ENCODE measurements at places on chromosomes 3 and 15. TPM values are rescaled to one million over a fixed set of nuclear protein-coding genes. Genes with fewer than 3 reads are reported as not detected.

DNA sequence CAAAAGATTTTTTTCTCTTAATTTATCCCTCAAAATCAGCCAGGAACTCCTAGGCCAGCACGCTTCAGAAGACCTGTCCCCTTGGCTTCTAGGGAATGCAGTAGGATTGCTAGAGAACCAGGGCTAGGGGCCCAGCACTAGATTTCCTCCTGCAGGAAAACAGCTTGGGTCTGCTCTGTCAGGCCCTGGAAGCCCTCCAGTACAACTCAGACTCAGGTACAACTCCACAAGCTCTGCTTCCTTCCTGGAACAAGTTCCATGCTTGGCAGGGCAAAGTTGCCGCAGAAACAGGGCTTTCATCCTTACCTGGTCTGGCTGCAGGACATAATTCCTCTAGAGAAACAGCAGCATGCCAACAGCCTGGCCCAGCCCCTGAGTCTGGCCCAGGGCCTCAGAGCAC, 96.1 kb upstream of the CTNNB1 start:
- DNase-seq, result no peak

DNA sequence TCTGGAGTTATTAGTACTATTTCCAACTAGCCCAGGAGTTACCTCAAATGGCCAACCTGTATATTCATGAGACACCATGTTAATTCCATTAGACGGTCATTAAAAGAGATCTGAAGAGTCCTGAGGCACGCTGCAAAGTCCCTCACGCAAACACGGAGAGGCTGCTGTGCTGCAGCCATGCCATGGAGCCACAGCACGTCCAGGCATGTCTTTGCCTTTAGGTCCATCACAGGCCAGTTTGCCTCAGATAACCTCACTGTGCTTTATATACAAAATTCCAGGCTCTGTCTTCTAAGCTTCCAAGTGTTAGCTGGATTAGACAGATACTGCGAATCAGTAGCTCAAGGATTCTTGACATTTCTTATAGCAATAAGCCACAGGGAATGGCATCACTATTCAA, 9.8 kb upstream of the PLAAT1 start:
- DNase-seq, result no peak

- no peak for DNase-seq
Observed at GRCh38 chr15:87496109-87496508, 760.4 kb downstream of the NTRK3 start.

GRCh38 chr3:172334671-172335207, 113.5 kb downstream of the GHSR start:
- DNase-seq, result no peak

- DNase-seq, result no peak
Observed at GRCh38 chr3:71444028-71444860, 139.3 kb downstream of the FOXP1 start.

DNA sequence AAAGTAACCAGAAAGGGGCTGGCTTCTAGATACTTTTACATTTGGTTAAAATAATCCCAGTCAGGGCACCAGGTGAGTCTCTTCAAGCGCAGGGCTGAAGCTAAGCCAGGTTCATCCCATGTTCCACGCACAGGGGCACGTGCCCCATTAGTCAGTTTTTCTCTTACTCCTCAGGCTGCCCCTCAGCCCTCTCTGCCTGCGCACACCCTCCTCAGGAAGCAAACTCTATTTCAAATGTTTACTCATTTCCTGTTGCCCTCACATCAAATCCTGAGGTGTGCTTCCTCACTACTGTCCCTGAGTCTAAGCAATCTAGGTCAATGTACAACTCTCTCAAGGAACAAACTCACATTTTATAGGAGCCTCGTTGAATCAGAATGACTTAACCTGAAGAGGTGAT, 48.5 kb downstream of the THBS1 start:
- DNase-seq, result no peak

The ATG3 gene
- 56.4 TPM for total RNA-seq

The FAM240A gene
- total RNA-seq, result not detected
